Chondrocyte (in vitro differentiated cells): ENCODE measurements at places on chromosomes 6 and 20. TPM values are rescaled to one million over a fixed set of nuclear protein-coding genes. Genes with fewer than 3 reads are reported as not detected.

PNISR gene
- total RNA-seq, result 49.3 to 69.5 TPM (median 53.5 TPM) in 3 replicates

POU5F1 gene
- total RNA-seq, result 1.2 to 1.6 TPM in 2 of 3 replicates, not detected in the other

FOXF2 gene
- total RNA-seq, result 0.12 to 0.68 TPM in 2 of 3 replicates, not detected in the other

DNA sequence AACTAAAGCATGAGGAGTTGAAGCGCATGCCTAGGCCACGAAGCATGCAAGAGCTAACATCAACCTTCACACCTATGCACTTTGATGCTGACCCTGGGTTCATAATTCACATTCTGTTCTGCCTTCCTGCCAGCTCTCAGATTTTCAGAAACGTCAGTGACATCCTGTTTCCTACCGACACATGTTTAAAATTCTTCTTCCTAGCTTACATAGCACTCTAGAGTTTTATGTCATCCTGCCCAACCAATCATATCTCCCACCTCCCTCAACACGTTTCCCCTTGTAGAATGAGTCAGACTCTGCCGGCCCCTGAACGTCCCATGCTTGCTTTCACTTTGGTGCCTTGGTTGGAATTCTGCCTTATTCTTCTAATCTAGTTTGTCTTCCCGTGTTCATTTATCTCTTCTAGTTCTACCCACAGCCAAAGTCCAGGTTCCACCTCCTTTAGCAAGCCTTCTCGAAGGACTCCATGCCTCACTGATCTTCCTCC lies 97.2 kb upstream of the MAP7 start:
- peaks cover 8% of the 10 kb centered on the region for H3K4me1 ChIP-seq
- DNase-seq, result no peak
- H3K27me3 ChIP-seq, result no peaks in the 10 kb centered on the region
- H3K36me3 ChIP-seq, result no peaks in the 10 kb centered on the region

DNA sequence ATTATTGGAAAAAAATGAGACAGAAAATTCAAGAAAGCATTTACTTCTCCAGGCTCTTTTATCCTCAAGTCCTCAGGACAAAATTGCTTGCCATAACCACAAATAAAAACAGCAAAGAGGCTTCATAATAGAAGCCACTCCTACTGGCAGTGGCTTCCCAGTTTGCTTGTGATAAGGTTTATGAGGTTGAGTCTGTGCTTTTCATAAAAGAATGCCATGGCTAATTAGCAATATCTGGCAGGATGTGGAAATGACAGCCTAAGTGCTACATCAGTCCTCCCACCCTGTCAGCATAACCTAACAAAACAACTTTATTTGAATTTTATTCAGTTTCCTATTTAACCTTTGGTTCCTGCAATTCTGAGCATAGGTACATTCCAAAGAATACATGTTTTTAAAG lies 80.9 kb upstream of the HTR1E start:
- H3K4me3 ChIP-seq, result no peak overlapping the region
- no peak for DNase-seq
- no peaks in the 10 kb centered on the region for H3K4me1 ChIP-seq
- H3K27ac ChIP-seq, result no peak overlapping the region
- no peaks in the 10 kb centered on the region for H3K36me3 ChIP-seq

- DNase-seq, result no peak
- no peak overlapping the region for H3K27ac ChIP-seq
- no peaks in the 10 kb centered on the region for H3K36me3 ChIP-seq
- H3K4me3 ChIP-seq, result no peak overlapping the region
- H3K4me1 ChIP-seq, result no peaks in the 10 kb centered on the region
Measured at GRCh38 chr6:103268335-103268734, 1591.4 kb downstream of the HACE1 start.

FOXO3 gene
- total RNA-seq, result 42.7 to 58.1 TPM (median 45.0 TPM) in 3 replicates

DNA sequence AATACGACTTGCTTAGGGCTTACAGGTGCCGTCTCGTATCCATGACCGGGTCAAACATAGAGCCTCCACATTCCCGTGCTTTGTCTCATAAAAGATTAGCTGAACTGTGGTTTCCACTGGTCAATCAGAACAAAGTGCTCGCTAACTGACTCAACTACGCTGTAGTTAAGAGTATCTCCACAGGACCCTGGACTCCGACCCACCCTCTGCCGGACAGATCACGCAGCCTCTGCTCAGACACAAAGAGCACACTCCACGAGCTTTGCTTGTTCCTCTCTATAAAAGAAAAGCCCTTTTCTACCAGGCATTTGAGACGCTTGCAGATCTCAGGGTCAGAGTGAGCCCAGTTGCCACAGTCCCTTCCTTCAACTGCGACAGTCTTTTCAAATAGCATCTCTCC lies 298.7 kb upstream of the CDH4 start:
- no peaks in the 10 kb centered on the region for H3K36me3 ChIP-seq
- no peaks in the 10 kb centered on the region for H3K4me1 ChIP-seq
- no peak overlapping the region for H3K4me3 ChIP-seq
- no peak overlapping the region for H3K27ac ChIP-seq

- no peaks in the 10 kb centered on the region for H3K27me3 ChIP-seq
- peaks cover under 1% of the 10 kb centered on the region for H3K36me3 ChIP-seq
- no peak overlapping the region for H3K27ac ChIP-seq
Measured at GRCh38 chr6:89368107-89368506, 15.6 kb upstream of the UBE2J1 start.

- peaks cover 9% of the 10 kb centered on the region for H3K4me1 ChIP-seq
- H3K4me3 ChIP-seq, result no peak overlapping the region
- no peaks in the 10 kb centered on the region for H3K27me3 ChIP-seq
- H3K27ac ChIP-seq, result peak overlapping the region; percentile 43
- H3K36me3 ChIP-seq, result no peaks in the 10 kb centered on the region
- DNase-seq, result no peak
Measured at GRCh38 chr6:6875818-6876470, 231.8 kb upstream of the RREB1 start.

- no peak overlapping the region for H3K27ac ChIP-seq
- no peaks in the 10 kb centered on the region for H3K4me1 ChIP-seq
- no peak overlapping the region for H3K4me3 ChIP-seq
- peaks cover 5% of the 10 kb centered on the region for H3K36me3 ChIP-seq
- no peak for DNase-seq
Measured at GRCh38 chr6:89385156-89385667, 26.9 kb downstream of the RRAGD start.

ENPP5 gene
- total RNA-seq, result 0.12 to 0.28 TPM in 2 of 3 replicates, not detected in the other

GRCh38 chr6:119673741-119674140 lies 324.2 kb upstream of the MAN1A1 start:
- H3K27me3 ChIP-seq, result peaks cover 11% of the 10 kb centered on the region
- H3K27ac ChIP-seq, result no peak overlapping the region
- no peaks in the 10 kb centered on the region for H3K36me3 ChIP-seq
- no peak for DNase-seq

DNA sequence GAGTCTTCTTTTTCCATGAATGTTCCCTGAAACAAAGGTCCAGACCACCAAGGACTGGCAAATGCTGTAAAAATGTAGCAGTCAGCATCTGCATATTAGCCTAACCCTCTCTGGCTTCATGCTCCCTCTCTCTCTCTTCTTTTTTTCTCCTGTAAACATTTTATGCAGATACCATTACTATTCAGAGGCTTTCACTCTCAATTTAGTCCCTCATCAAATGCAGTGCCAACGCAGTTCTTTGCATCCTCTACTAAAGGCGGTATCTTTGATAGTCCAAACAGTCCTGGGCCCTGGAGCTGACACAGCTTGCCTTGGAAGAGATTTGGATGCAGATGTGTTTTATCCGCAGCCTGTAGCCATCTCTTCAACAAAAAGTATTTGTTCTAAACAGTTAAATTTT lies 167.1 kb upstream of the MMS22L start:
- H3K4me3 ChIP-seq, result no peak overlapping the region
- H3K27me3 ChIP-seq, result peaks cover 23% of the 10 kb centered on the region
- no peaks in the 10 kb centered on the region for H3K36me3 ChIP-seq
- no peaks in the 10 kb centered on the region for H3K4me1 ChIP-seq
- no peak for DNase-seq

DNA sequence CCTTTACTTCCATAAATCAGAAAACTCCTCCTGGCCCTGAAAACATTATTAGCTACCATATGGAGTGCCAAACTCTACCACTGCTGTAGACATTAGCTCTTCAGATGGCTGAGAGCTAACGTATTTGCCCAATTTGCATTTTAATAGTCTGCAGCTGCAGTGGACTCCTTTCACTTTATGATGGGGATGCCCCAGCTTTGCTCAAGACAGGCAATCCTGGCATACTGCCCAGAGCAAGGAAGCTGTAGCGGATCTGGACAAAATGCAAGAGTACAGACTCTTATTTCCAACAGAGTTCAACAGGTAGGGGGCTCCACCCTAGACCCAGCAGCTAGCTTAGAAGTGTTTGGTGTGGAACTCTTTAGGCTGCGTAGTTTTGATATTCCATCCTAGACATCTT lies 246.7 kb downstream of the FOXC1 start:
- H3K36me3 ChIP-seq, result no peaks in the 10 kb centered on the region
- H3K27ac ChIP-seq, result no peak overlapping the region
- no peak for DNase-seq
- H3K27me3 ChIP-seq, result no peaks in the 10 kb centered on the region
